ENCODE measurements at places on chromosomes 11 and 22.

DNA sequence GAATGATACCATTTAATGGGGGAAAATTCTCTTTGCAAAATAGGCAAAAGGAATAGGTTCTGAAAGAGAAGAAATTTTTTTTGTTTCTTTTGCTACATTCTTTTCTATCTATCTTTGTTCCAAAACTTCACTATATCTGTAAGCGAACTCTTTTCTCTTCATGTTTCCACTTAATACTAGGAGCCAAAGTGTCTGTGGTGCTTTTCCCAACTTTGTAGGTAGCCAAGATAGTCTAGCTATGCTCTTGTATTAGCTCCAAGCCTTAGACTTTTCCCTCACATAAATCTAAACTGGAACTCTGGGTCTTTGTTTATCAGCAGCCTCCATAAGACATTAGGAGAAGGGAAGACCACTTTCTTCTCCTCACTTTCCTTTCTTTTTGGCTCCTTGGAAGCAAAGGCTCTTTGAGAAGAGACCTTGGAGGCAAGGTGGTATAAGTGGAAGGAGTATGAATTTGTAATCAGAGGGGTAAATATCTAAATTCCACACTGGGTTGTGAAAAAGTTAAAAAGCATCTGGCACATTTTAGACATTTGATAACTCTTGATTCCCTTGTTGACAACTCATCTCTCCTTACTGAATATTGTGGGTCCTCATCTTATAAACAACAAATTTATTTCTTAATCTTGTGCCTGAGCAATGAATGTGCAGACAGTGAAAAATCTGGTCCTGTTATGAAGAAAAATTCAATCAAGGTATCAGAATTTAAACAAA lies 130.0 kb downstream of the EHF start:
- DNase-seq: no peak

DNA sequence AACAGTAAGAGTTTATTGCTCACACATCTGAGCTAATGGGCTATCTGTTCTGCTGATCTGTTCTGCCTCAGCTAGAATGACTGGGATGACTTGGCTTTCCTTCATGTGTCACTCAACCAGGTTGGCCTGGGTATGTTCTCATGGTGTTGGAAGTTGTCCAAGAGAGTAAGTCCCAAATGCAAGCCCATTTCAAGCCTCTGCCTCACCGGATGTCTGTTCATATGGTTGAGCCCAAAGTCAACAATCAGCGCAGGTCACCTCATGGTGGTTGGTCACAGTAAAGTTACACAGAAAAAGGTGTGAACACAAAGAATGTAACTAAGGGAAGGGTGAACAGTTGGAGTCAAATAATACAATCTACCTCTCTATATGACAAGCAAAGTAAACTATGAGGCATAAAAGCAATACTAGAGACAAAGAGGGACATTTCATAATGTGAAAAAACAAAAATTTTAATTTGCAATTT lies 1.9 kb downstream of the GDPD4 start:
- no peak for DNase-seq

DNA sequence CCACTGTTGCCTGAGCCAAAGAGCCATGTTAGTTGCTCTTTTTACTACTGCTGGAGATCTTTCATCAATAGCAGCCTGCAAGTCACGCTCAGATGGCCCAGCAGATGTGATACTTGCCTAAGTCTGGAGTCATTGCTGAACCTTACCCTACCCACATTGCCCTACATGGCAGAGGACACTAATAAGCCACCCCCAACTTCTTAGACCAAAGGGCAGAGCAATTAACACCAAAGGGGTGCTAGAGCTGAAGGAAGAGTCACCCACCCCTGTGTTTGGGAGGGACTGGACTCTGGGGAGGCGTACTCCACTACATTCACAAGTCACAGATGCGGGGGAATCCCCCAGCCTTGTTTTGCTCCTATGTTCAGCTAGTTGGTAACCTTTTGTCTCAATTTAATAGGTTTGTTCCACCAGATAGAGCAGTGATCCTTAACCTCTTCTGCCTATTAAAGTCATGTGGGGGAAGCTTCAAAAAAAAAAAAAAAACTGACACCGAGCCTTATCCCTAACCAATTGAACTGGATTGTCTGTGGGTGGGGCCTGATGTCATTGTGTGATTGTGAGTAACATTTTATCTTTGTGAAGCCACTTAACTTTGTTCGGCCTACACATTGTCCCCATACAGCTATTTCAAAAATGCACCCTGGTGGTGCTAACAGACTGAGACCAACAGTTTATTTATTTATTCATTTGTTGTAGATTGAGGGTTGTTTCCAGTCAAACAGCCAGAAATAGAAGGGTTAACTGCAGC lies 13.1 kb downstream of the ADM start:
- no peak for DNase-seq

- peak; percentile 81 for DNase-seq
These were observed 6.4 kb upstream of the IFITM3 start for GRCh38 chr11:326842-327580.

DNA sequence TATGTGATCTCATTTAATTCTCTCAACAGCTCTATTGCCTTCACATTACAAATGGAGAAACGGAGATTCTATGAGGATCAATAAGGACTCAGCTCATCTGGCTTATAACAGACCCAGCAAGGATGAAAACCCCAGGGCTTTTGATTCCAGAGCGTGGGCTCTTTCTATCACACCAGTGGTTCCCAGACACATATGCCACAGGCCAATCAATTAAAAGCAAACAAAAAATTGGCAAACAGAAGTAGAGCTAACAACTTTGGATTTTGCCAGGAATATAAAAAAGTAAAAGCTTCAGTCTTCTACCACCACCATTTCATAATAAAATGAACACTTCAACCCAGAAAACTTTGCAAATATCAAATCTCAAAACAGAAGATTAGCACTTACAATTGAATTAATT lies 71.1 kb upstream of the FAT3 start:
- DNase-seq: no peak

- no peak for DNase-seq
These were observed 29.1 kb downstream of the OPCML start for GRCh38 chr11:133503236-133503635.

DNA sequence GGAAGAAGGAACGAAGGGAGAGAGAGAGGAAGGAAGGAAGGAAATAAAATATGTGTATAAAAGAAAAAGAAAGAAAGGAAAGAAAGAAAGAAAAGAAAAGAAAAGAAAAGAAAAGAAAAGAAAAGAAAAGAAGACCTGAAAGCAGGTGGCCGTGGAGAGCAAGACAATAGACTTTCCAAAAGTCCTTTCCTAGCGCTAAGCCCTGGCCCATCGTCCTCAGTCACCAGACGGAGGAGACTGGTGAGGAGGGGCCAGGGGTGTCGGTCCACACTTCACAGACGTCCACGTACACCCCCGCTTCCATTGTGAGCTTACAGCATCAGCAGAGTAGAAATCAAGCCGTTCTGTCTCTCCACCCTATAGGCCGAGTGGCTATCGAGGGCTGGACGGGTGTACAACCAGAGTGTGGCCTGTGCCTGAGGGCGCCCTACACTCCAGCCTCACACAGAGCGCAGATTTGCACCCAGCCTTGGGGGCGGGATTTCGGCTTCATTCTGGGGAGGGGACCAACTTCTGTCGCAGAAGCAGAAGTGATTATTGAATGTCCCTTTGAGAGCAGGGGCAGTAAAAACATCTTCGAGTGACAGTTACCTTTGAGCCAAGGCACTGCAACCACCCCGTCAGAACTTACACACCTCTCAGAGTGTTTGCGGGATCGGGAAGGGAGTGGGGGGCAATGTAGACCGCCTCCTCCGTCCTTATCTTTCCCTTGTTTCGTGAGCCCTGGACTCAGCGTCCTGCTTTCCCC lies 2.0 kb upstream of the BSX start:
- no peak for DNase-seq

DNA sequence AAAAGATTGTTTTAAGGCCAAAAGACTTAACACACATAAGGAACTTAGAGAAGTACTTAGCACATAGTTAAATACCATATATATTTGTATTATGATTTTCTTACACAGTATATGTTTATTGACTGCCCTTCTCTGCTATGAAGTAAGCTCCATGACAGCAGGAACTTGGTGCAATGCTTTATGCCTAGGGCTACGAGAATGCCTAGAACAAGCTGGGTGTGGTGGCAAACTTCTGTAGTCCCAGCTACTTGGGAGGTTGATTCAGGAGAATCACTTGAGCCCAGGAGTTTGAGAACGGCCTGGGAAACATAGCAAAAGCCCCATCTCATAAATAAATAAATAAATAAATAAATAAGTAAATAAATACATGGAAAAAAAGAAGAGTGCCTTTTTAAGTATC lies 1.9 kb downstream of the SLC5A12 start:
- no peak for DNase-seq

- no peak for DNase-seq
These were observed 646 bp upstream of the PATZ1 start for GRCh38 chr22:31346733-31347250.

GRCh38 chr11:113296447-113297205 lies 17.8 kb upstream of the TTC12 start:
- no peak for DNase-seq

GRCh38 chr11:65059523-65059922 lies 1.2 kb upstream of the NAALADL1 start:
- DNase-seq: no peak
